ENCODE measurements at places on chromosomes 16 and 17.

- no peak for DNase-seq
Observed at GRCh38 chr17:50634224-50634914, at the start of gene ABCC3. TSS of gene ABCC3 (plus strand) at chr17:50634881. CDS start at chr17:50634937, 56 bp downstream.

GRCh38 chr17:35991075-35991474 lies 4.5 kb upstream of the CCL14 start:
- no peak for DNase-seq

DNA sequence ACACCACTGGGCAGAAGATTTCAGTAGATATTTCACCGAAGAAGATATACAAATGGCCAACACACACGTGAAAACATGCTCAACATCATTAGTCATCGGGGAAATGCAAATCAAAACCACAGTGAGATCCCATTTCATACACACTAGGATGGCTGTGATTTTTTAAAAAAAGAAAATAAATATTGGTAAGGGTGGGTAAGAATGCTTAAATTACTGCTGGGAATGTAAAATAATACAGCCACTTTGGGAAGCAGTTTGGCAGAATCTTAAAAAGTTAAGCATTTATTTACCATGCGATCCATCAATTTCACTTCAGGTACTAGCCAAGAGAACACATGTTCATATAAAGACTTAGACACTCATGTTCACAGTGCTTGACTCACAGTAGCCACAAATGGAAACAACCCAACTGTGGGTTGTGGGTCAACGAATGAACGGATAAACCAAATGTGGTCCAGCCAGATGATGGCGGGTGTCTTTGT lies 6.5 kb upstream of the C16orf74 start:
- DNase-seq, result no peak

GRCh38 chr16:79286646-79287423 lies 313.7 kb downstream of the MAF start:
- peak; percentile 62 for DNase-seq

- no peak for DNase-seq
Observed at GRCh38 chr16:81263470-81264220, 25.2 kb downstream of the BCO1 start.

GRCh38 chr17:75465039-75465438 lies 8.6 kb downstream of the TMEM94 start:
- DNase-seq, result no peak

Data from T-helper 1 cell (primary cell).